Astrocyte (in vitro differentiated cells and primary cell): ENCODE measurements at places on chromosomes 6 and 20.

GRCh38 chr20:15986690-15987089 lies 586.6 kb downstream of the KIF16B start:
- no peaks in the 10 kb centered on the region for H3K4me1 ChIP-seq
- no peak overlapping the region for H3K27ac ChIP-seq
- no peak for DNase-seq
- H3K27me3 ChIP-seq = no peaks in the 10 kb centered on the region
- H3K4me3 ChIP-seq = no peak overlapping the region
- H3K36me3 ChIP-seq = no peaks in the 10 kb centered on the region

DNA sequence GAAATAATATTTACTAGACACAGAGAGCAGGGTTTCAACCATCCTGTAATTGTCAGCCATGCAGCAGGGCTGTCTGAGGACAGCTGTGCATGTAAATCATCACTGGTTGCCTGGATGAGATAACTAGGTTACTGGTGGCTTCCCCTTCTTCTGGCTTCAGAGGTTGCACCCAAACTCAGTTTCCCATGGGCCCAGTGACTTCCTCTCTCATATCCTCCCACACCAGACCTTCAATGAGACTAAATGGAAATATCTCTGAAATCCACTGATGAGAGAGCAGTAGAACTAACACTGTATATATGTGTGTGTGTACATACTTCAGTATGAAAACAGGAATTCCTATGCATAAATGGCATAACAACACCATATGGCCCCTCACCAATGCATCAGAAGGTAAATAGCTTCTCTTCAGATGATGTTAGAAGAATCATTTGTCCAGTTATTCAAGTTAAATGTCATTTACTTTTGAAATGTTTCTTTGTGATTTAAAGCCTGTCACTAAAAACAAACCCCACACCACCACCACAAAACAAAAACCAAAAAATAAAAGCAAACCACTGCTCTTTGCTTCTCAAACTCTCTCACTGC lies 51.0 kb upstream of the IL20RA start:
- no peaks in the 10 kb centered on the region for H3K4me1 ChIP-seq
- H3K36me3 ChIP-seq = no peaks in the 10 kb centered on the region
- no peak for DNase-seq

DNA sequence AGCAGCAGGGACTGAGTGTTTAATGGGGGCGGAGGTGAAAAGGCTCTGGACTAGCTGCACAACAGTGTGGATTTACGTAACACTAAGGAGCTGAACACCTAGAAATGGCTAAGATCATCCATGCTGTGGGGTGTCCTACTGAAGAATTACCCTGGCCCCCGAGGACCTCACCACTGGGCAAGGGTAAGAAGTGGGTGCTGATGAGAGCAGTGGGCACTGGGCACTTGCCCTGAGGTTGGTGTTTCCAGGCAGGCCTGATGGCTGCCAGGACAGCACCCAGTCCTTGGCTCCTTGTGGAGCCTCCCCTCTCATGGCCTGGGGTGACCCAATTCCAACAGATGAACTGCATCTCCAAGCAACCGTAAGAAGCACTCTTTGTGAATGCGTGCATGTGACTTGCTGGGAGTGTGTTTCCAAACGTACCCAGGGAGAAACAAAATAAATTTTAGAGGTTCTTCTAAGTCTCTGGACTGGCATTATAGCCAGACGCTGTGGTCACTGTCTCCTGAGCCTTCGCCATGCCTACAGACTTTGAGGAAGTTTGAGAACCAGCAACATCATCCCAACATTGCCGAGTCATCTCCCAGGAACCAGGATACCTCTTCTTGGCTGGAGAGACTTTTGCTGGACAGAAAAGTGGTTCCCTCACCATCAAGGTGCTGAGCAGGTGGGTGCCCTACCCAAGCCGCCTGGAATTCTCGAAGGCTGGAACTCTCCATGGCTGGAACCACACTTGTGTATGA lies 245.9 kb downstream of the ERMARD start:
- DNase-seq = no peak
- no peaks in the 10 kb centered on the region for H3K4me1 ChIP-seq
- no peak overlapping the region for H3K4me3 ChIP-seq
- H3K27me3 ChIP-seq = no peaks in the 10 kb centered on the region
- H3K36me3 ChIP-seq = no peaks in the 10 kb centered on the region
- H3K27ac ChIP-seq = no peak overlapping the region

DNA sequence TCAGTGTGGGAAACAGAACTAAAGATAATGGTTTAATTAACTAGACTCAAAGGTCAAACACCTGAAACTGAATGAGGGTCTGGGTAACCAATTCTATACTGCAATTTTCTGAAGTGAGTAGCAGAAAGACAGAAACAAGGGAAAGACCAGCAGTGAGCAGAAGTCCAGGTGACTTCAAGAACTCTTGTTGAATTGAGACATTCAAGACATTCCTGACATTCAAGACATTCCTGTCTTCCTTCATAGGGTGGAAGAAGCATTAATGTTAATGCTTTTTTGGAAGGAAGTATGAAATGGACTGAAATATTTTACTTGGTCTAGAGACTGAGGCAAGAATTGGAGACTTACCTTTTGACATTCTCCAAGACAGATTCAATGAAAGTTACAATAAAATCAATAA lies 529.9 kb upstream of the MMS22L start:
- H3K4me1 ChIP-seq = no peaks in the 10 kb centered on the region
- no peak overlapping the region for H3K27ac ChIP-seq
- no peak overlapping the region for H3K4me3 ChIP-seq
- peak; percentile 26 for DNase-seq

DNA sequence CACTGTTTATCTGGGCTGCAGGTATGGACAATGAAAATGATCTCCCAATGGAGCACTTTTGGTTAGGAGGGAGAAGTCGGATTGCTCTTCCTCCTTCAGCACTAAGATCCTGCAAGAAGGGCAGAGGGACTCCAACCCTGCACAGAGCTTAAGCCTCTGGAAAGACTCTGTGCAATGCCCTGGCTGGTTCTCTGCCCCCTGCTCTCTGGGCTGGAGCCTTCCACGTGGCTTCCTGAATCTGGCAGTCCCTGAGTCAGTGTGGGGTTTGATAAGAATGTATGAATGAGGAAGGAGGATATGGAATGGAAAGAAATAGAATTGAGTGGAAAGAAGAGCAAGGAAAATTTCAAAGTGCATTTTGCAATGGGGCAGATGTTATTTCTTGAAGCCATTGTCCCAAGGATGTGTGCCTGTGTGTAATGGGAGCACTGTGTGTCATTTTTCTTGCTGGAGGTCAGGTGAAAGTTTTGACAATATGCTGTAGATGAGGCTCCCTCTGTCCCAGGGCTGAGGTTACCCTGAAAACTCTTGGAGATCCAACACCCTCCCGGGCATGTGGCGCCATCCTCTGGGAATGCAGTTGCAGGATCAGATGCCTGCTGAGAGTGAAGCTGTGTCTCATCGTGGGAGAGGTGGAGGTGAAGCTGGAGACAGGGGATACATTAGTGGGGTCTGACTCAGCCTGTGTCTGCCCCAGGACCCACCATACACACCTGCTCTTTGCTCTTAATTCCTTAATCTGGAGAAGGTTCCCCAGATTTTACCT lies 16.3 kb upstream of the CST9L start:
- no peak overlapping the region for H3K4me3 ChIP-seq
- H3K36me3 ChIP-seq = no peaks in the 10 kb centered on the region
- no peak for DNase-seq

- H3K4me1 ChIP-seq = no peaks in the 10 kb centered on the region
- no peaks in the 10 kb centered on the region for H3K27me3 ChIP-seq
- no peak overlapping the region for H3K4me3 ChIP-seq
- no peak for DNase-seq
- no peaks in the 10 kb centered on the region for H3K36me3 ChIP-seq
- no peak overlapping the region for H3K27ac ChIP-seq
Observed at GRCh38 chr6:110340392-110340965, 17.7 kb downstream of the METTL24 start.

DNA sequence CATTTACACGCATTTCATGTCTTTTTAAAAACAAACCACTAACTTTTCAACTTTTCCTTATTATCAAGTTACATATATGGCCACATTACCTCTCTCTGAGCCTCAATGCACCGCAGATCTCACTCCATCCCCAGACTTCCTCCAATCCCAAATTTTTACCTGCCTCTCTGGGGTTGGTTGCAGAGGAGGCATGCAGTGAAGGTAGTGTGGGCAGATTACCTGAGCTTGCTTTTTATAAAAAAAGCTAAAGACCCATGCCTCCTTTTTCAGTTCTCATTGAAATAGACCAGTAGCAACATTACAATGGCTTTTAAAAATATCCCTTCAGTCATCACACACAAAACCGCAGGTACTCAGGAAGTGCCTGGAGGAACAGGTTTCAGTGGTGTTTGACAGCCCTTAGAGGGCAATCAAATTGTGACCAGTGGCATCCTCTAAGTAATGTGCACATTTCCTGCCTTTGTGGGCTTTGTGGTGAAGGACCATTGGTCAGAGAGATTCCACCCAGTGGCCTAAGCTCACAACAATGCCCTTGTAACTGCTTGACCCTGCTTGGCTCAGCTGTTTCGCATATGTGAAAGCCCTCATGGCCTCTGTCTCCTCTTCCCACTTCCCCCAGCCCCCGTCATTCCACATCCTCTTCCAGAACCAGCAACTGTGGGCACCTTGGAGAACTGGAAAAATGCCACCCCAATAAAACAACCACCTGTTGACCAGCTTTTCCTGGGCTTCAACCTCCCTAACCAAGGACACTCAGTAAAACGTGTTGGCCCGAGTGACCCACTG lies 30.2 kb upstream of the IL17A start:
- no peaks in the 10 kb centered on the region for H3K27me3 ChIP-seq
- no peaks in the 10 kb centered on the region for H3K4me1 ChIP-seq
- no peak overlapping the region for H3K4me3 ChIP-seq

GRCh38 chr6:166901626-166902025 lies 54.7 kb downstream of the RNASET2 start:
- peaks cover 9% of the 10 kb centered on the region for H3K4me1 ChIP-seq
- no peak overlapping the region for H3K4me3 ChIP-seq
- no peak overlapping the region for H3K27ac ChIP-seq
- no peaks in the 10 kb centered on the region for H3K36me3 ChIP-seq
- H3K27me3 ChIP-seq = no peaks in the 10 kb centered on the region

DNA sequence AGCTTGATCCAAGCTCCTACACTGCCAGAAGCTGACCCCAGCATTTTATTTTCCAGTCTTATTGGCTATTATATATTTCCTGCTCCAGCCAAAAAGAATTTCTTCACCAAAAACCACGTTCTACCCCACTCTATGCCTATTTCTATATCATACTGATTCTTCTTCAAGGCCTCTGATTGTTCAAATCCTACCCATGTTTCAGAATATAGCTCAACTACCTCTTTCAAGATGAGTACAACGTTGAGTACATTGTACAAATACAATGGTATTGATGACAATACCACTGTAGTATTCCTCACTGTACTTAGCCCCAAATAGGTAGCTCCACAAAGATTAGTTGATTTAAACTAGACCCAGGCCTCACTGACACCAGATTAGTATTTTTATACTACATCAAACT lies 31.0 kb downstream of the ASCC3 start:
- peaks cover 5% of the 10 kb centered on the region for H3K36me3 ChIP-seq
- no peaks in the 10 kb centered on the region for H3K27me3 ChIP-seq
- H3K4me1 ChIP-seq = peaks cover 2% of the 10 kb centered on the region
- H3K27ac ChIP-seq = no peak overlapping the region
- no peak overlapping the region for H3K4me3 ChIP-seq

DNA sequence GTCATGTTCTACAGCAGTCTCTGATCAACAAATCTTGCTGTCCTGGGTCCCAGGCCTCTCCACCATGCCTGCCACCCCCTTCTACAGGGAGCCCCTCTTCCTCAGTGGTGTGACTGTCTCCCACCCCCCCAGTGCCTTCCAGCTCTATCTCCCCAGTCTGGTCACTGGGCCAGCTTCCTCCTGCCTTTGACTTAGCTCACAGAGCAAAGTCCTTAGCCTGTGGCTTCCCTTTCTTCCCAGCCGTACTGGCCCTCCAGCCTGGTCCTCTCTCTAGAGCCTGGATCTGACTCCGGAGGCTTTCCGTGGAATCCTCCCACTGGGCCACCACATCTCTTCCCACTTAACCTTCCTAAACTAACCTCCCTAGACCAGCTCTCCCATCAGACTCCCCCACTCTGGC lies 17.0 kb downstream of the MAPK13 start:
- H3K4me3 ChIP-seq = no peak overlapping the region
- H3K27ac ChIP-seq = no peak overlapping the region
- H3K36me3 ChIP-seq = no peaks in the 10 kb centered on the region
- DNase-seq = no peak
- no peaks in the 10 kb centered on the region for H3K4me1 ChIP-seq

- H3K27me3 ChIP-seq = no peaks in the 10 kb centered on the region
- H3K36me3 ChIP-seq = no peaks in the 10 kb centered on the region
- no peaks in the 10 kb centered on the region for H3K4me1 ChIP-seq
- H3K4me3 ChIP-seq = no peak overlapping the region
Observed at GRCh38 chr6:153084393-153084792, 46.7 kb downstream of the RGS17 start.

DNA sequence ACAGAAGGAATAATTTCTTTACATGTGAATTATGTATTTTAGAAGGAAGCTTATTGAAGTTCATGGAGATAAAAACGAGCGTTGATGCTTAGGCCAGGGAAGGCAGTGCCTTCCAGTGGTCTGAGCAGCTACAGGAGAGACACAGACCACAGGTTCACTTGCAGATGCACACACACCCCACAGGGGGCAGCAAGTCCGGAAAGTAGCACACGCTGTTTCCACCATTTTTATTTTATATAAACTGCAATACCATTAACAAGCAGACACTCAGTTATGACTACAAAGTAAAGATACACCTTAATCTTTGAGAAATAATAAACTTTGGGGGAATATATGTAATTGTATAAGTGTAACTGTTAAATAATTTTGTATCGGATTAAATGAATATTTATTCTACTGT lies 13.5 kb upstream of the DACT2 start:
- no peak overlapping the region for H3K27ac ChIP-seq
- DNase-seq = no peak
- no peaks in the 10 kb centered on the region for H3K4me1 ChIP-seq
- H3K4me3 ChIP-seq = no peak overlapping the region

- no peaks in the 10 kb centered on the region for H3K4me1 ChIP-seq
- no peak for DNase-seq
- no peak overlapping the region for H3K4me3 ChIP-seq
- H3K27me3 ChIP-seq = no peaks in the 10 kb centered on the region
- no peak overlapping the region for H3K27ac ChIP-seq
- H3K36me3 ChIP-seq = no peaks in the 10 kb centered on the region
Observed at GRCh38 chr6:123316733-123317323, 319.9 kb downstream of the TRDN start.

- H3K36me3 ChIP-seq = no peaks in the 10 kb centered on the region
- H3K27ac ChIP-seq = no peak overlapping the region
- no peaks in the 10 kb centered on the region for H3K4me1 ChIP-seq
- H3K4me3 ChIP-seq = no peak overlapping the region
- peaks cover 6% of the 10 kb centered on the region for H3K27me3 ChIP-seq
Observed at GRCh38 chr6:34027445-34027936, 118.4 kb downstream of the GRM4 start.

- H3K36me3 ChIP-seq = no peaks in the 10 kb centered on the region
- peaks cover 74% of the 10 kb centered on the region for H3K4me1 ChIP-seq
- no peak overlapping the region for H3K4me3 ChIP-seq
- no peaks in the 10 kb centered on the region for H3K27me3 ChIP-seq
- peak; percentile 90 for DNase-seq
Observed at GRCh38 chr20:47358672-47359529, 2.4 kb upstream of the ZMYND8 start.
